ENCODE measurements at places on chromosomes 2 and 18. TPM values are rescaled to one million over a fixed set of nuclear protein-coding genes. Genes with fewer than 3 reads are reported as not detected.

DNA sequence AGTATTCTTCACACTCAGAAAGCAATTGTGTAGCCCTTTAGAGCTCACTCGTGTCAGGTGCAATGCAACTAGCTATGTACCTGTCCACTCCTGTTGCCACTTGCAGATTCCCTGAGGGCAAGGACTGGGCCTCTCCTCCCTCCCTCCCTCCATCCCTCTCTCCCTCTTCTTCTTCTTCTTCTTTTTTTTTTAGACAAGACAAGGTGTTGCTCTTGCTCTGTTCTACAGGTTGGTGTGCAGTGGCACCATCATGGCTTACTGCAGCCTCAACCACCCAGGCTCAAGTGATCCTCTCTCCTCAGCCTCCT lies 119.7 kb downstream of the ACKR3 start:
- DNase-seq, result no peak

- DNase-seq, result no peak
Measured at GRCh38 chr2:147171941-147172340, 672.9 kb upstream of the ACVR2A start.

GRCh38 chr2:194346193-194346592 lies 1310.8 kb upstream of the SLC39A10 start:
- DNase-seq, result no peak

GRCh38 chr18:35276267-35276666 lies 13.8 kb downstream of the ZSCAN30 start:
- DNase-seq, result no peak

DNA sequence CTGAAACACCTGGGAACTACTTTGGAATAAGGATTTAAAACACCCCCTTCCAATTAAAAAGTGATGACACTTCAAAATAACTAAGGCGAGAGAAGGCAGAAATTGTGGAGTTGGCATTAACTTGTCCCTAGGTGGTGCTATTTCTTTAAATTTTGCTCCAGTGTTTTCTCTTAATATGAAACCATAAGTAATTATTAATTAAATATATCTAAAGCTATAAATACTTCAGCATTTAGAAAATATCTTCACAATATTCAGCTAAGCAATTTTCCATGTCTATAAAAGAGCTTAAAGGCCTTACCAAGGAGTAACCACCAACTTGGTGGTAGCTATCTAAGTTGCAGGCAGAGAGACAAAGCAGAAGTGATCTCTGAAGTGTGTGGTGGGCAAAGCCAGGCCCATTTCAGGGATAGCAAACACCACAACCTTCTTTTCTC lies 186.8 kb upstream of the PGAP1 start:
- DNase-seq, result peak; percentile 33

- DNase-seq, result no peak
Measured at GRCh38 chr2:134581877-134582546, 136.8 kb downstream of the TMEM163 start.

DNA sequence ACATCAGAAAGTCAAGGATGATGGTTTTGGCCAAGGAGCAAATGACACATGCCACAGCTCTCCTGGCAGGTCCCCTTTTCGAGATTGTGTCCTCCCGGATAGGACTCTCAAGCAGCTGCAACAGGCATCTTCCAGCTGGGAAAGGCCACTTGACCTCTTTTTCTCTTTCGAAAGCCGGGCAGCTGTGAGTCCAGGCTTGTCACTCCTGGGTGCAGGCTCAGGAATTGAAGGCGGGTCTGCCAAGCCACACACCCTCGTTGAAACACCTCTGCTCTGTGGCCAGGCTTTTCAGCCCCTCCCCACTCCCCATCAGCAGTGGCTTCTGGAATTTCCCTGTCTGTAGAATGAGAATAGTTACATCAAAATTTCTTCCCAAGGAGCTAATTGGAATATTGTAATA lies 98.0 kb downstream of the CCDC138 start:
- no peak for DNase-seq

DNA sequence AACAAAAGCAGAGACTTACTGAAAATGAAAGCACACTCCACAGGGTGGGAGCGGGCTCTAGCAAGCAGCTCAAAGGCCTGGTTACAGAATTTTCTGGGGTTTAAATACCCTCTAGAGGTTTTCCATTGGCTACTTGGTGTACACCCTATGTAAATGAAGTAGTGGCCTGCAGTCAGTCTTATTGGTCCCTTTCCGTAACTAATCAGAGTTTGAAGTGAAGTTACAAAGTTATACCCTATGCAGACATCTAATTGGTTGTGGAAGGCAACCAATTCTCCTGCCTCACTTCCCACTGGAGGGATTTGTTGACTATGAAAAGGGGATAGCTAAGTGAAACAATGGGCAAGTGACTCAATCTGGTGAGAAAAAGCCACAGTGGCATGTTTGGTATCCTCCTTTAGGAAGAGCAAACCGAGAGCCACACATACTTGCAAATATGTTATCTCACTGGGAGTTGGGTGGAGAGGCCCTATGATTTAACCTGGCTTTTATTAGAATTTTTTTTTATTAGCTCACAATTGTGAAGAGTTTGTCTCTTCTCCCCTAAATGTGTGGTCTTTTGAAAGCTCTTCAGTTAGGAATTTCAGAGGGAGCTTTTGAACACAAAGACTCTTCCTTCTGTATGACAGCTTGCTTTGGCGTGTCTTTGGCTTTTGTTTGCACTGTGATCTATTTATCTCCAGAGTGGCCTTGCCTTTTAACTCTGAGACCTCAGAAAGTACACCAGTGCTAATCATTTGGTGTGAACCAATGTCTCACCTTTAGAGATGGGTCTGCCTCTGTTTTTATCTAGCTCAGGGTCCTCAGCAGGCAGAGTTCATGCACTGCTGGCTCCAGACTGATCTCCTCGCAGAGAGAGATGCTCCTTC lies 69.6 kb downstream of the MAP4K4 start:
- no peak for DNase-seq

GRCh38 chr2:48169141-48169592 lies 262.9 kb upstream of the FBXO11 start:
- DNase-seq, result no peak

- no peak for DNase-seq
Measured at GRCh38 chr2:174595891-174596397, 1.7 kb downstream of the WIPF1 start.

DNA sequence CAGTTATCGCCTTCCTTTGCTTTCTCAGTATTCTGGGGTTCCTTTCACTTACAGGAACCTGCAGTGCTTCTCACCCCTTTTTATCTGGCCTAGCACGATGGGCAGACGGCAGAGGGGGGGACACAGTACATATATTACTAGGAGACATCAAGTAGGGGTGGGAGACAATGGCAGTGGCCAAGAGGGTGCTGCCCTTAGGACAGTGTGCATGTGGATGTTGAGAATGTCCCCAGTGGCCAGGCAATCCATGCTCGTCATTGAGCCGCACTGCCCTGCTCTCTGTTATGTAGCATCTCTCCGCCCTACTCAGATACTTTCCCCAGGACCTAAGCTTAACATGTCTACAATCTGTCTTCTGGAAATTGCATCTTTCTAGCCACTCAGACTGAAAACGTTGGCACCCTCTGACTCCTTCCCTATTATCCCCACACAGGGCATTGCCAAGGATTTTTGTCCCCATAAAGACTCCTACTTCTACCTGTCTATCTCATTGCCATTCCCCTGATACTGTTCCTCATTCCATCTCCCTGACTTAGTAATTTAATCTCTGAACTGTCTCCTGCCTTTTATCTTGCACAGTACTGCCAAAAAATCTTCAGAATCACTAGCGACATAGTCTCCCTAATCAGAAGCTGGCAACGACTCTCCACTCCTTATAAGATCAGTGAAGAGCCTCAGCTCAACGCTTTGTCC lies 6.6 kb downstream of the DSG2 start:
- DNase-seq, result no peak

DNA sequence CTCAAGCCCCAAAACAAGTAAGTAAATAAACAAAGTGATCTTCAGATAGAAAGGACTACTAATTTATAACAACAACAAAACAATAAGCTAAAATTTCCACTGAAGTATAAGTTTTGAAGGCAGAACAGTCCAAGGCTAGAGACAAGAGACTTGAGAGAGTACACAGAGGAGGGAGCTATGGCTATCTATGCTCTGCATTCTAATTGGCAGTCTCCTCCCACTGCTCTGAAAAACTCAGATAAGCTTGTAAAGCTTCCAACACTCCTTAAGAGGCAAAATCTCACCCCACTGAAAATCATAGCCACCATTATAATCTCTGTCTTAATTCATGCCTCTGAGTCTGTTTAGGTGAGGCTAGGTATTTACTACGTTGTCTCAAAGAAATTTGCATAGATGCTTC lies 714.6 kb upstream of the LRATD1 start:
- no peak for DNase-seq

DNA sequence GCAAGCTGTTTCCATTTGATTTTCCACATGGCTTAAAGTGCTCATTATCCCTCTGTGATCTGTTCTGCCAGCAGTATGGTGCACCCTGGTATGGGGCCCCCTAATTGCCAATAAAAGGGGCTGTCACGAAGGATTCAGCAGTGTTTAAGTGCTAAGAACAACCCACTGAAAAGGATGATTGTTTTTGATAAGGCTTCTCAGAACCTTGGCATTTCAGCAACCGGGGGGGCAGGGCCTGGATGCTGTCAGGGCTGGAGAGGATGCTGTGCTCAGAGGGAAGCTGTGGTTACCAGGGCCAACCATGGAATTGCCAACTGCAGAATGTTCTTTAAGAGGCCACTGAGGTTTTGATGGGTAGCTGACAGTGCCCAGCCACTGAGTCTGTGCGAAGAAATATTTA lies 117.8 kb downstream of the CTIF start:
- DNase-seq, result no peak

GRCh38 chr2:166632616-166633015 lies 138.6 kb upstream of the SCN7A start:
- no peak for DNase-seq

DNA sequence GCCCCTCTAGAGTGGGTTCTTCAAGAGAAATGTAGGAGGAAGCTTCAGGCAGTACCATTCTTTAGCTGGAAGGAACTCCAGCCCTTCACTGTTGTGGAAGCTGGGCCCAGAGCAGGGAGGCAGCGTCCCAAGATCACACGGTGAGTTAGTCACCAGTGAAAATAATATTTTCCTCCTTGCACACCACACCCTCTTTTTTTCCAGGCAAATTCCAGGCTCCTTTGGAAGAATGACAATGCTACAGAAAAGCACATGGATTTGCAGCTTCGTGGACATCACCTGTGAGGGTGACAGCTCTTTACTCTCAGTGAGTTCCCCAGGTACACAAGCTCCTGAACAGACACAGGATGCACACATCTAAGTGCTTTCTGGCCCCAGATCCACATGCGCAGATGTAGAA lies 157.1 kb downstream of the COL6A3 start:
- no peak for DNase-seq

TRIM43 gene
- total RNA-seq, result not detected

GPR155 gene
- total RNA-seq, result 2.1 TPM

C2orf92 gene
- 6.0 TPM for total RNA-seq

SKOR2 gene
- not detected for total RNA-seq

RBMS1 gene
- 67.0 TPM for total RNA-seq

Measured in Panc1 (cell line).